ENCODE measurements at places on chromosomes 2 and 18.

DNA sequence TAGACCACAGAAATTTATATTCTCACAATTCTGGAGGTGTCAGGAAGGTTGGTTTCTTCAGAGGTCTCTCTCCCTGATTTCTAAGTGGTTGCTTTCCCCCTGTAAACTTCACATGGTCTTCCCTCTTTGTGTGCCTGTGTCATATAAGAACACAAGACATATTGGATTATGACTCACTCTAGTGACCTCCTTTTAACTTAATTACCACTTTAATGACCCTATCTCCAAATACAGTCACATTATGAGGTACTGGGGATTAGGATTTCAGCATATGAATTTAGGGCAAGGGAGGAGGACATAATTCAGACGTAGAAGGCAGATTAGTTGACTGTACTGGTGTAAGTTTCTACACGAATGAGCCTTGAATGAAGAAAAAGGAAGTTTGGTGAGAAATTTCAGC, 38.2 kb upstream of the EPHA4 start:
- DNase-seq, result no peak

DNA sequence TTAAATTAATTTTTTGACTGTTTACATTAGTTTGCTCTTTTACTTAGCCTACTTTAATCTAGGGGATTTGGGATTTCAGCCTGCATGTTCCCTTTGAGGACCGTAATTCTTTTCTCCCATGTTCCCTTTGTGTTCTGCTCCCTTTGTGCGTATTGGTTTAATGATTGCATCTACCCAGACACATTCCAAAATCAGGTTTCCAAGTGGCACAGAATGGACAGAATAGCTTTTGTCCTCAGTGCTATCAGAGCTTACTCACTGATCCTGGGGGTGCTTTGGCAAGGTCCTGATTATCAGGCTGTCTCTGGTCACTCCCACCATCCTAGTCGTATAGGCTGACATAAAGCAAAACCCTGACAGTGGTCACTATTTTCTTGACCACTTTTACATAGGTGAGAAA, 867.5 kb downstream of the TSN start:
- DNase-seq, result no peak

DNA sequence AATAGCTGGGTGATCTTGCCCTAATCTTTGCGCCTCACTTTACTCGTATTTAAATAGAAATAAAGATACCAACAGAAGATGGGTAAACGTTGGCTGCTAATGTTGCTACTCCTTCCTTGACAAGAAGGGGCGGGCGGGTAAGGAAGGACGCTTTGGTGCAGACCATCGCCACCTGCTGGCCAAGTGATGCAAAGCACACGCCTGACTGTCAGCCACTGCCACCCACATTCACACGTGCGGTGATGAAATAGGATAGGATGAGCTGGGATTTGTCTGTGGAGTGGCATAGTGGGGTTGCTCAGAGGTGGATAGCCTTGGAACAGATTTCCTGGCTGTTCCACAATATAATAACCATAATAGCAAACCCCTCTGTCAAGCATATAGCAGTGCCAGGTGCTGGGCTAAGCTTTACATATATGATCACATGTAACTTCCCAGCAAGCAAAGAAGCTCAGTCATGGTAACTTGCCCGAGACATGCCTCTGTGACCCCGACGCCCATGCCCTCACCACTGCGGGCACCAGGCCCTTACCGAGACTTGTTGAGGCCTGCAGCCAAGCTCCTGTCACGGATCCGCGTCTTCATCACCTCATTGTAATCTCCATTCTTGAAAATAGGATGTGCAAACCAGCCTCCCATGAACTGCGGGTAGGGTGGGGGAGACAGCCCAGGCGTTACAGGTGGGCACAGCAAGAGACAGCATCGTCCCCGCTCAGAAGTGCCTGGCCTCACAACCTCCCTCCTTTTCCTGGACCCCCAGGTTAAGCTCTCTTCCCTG, 39.3 kb downstream of the LCT start:
- DNase-seq, result peak; percentile 13

- no peak for DNase-seq
These were observed 152.9 kb upstream of the DNMT3A start for GRCh38 chr2:25494616-25495015.

- no peak for DNase-seq
These were observed 103.5 kb upstream of the CTDP1 start for GRCh38 chr18:79575891-79576685.

DNA sequence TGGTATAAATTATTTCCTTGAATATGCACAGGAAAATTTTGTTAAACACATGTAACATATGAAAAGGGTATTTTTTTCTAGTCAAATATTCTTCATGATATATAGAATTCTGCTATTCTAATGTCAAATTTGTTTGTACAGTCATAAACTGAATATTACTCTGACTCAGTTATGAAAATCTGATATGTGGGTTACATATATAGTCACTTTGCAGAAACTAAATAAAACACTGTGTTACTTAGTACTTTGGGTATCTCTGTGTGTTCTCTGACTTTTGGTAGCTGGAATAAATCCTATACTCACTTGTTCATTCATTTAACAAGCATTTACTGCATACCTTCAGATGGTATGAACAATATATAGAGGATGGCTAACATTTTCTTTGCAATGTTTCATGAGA, 159.4 kb downstream of the TTC27 start:
- no peak for DNase-seq

DNA sequence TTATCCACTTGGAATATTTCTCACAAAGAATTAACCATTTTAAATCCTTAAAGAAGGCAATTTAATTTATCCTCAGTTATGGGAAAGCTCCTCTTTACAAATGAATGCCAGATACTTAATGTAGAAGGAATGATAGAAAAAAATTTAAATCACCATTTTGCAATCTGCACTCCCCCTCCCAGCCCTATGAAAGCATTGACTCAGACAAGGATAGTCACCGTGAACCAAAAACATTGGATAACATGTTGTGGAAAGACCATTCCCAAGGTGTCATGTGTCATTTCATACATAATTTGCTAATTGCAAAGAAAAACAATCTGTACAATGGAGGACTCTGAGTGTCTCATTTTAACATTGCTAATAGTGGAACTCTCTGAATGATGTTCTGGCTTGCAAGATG, 421.0 kb downstream of the TXNL1 start:
- no peak for DNase-seq

- no peak for DNase-seq
These were observed 19.3 kb downstream of the SPRED2 start for GRCh38 chr2:65413106-65413505.

DNA sequence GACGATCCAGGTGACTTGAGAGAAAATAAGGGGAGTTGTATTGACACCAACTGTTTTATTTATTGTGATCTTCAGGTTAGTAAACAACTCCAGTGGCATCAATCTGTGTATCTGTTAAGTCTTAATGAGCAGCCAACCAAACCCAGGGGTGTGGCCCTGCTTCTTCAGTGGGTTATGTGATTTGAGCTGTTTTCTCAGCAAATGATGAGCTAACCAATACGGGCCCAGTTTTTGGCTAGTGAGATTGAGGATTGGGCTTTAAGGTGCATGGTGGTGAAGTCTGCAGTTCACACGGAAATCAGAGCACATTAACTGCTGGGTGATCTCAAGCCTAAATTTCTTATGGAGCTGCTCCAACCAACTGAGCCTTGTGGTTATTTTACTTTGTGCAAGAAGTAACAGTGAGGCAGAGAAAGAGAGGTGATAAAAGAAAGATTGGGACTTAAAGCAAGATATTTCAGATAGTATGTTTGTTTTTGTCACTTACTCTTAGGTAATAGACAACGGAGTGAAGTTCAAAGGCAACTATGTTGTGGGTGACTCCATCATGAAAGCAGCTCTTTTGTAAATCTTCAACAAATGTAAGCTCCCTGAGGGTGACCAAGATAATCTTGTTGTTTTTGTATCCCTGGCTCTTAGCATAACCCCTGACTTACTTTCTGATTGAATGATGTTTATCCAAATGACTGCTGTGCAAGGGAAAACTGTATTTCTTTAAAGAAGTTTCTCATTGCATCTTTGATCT, 2.4 kb downstream of the MTCL1 start:
- DNase-seq, result no peak

DNA sequence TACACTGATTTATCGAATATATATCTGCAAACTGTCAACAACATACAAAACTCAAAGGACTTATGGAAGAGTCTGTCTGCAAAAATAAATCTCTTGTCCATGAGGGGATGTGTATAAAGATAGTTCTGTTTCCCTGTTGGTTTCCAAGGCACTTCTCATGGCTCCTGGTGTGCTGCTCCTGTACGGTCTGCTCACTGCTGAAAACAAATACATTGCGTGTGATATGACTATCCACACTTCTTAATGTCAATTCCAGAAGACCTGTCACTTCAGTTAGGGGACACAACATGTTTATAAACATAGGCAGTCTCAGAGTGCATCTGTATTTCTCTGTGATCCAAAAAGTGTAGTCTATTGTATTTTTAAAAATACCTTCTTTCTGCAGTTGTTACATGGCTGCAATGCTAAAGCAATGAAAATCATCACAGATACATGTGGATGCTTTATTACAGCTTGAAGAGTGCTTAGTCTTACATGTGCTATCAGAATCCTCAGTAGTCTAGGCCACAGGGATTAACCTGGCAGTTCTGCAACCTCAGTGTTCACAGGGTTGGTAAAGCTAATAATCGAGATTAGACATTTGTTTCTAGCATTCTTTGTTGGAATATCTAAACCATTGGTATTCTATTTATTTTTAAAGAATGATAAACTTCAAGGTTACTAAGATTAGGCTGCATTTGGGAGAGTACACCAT, 7.8 kb downstream of the ALKAL2 start:
- no peak for DNase-seq

DNA sequence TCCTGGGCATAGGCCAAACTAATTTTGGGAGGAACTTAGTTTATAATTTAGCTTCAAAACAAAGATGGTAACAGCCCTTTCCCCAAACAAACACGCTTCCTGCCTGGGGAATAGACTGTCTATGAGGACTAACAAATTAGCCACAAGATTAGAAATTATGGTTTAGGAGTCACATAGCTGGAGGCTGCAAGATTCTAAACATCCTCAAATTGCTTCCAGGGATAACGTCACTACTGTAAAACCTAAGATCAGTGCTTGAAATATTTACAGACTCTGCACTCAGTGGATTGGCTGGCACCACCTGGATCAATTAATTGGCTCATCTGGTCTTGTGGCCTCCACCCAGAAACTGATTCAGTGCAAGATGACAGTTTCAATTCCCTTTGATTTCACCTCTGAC, 118.0 kb upstream of the TACR1 start:
- DNase-seq, result no peak

- no peak for DNase-seq
These were observed 85.3 kb downstream of the CYP26B1 start for GRCh38 chr2:72062336-72062735.

DNA sequence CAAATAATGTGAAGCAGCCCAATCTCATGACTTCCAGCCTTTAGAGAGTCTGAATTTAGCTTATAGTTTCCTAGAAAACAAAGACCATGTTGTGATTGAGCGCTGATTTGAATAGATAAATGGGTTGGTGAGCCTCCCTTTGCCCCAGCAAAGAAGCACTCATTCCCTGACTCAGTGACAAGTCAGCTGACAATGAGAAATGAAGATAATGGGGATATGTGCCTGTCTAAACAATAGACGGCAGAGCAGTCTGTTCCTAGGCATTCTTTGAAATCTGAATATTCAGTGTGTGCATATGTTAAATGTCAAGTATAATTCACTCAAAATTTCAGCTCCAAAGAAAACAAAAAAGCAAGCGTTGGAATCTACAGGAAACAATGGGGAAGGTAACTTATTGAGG, 34.8 kb upstream of the LINC00305 start:
- no peak for DNase-seq

GRCh38 chr2:47890711-47891368, 15.5 kb downstream of the FBXO11 start:
- DNase-seq, result no peak

DNA sequence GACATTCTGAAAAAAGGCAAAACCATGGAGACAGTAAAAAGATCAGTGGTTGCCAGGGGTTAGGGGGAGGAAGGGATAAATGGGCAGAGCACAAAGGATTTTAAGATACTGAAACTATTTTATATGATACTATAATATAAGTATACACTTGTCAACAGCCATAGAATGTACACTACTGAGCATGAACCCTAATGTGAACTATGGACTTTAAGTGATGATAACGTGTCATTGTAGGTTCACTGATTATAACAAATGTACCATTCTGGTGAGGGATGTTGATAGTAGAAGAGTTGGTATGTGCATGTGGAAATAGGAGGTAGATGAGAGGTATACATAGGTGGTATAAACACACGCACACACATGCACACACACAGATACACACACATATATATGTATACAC, 241.6 kb downstream of the NOL4 start:
- DNase-seq, result no peak

DNA sequence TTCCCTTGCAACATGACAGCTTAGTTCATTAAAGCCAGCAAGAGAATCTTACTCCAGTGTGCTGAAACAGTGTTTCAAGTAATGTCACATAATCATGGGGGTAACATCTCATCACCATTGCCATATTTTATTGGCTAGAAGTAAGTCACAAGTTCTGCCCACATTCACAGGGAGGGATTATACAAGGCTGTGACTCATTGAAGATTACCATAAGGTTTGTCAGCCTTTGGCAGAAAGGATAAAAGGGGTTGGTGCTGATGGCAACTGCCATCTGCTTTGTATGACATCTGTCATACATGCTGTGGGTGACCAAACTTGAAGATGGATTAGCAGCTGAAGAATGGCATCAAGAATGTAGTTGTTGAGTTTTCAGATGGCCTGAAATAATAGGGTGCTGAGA, 61.2 kb downstream of the KCNE4 start:
- no peak for DNase-seq

- no peak for DNase-seq
These were observed 101.0 kb upstream of the CERS6 start for GRCh38 chr2:168355121-168355520.

GRCh38 chr2:156147594-156148330, 184.8 kb downstream of the NR4A2 start:
- no peak for DNase-seq

GRCh38 chr2:126403039-126403628, 252.8 kb upstream of the GYPC start:
- no peak for DNase-seq

GRCh38 chr18:65487569-65487968, 263.2 kb upstream of the CDH7 start:
- no peak for DNase-seq

DNA sequence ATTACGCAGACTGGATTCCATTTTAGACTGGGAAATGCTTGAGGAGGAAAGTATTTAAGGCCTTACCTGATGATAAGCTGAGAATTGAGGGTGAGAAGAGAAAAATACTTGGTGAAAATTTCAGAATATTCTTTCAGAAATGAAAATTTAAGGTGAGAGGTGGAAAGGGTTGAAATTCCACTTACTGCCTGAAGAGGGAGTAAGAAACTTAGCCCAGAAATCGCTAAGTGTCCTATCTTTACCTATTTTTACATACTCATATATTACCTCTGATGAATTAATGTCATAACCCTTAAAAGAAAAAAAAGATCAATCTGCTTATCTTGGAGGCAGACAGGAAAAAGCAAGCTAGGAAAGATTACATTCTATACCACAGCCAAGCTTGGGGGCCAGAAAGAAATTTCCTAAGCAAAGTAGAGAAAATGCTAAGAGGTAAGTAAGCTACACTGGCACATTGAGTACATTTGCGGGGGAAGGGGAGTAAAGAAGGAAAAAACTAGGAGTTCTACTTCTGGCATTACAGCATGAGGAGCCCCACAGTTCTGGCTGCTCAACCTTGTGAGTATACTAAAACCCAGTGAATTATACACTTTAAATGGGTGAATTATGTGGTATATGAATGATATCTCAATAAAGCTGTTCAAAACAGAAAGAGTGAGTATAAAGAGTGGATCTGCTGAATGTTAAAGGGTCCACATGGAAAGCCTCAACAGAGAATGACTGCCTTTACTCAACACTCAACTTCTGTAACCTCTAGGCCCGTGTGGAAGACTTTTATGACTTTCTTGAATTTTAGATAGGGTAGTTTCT, 33.8 kb downstream of the SMC6 start:
- DNase-seq, result no peak

Measured in activated naive CD4-positive, alpha-beta T cell (primary cell).